Renal pelvis (tissue), 12 donors: ENCODE measurements at places on chromosomes 12 and 14. TPM values are rescaled to one million over a fixed set of nuclear protein-coding genes. Genes with fewer than 3 reads are reported as not detected.

DNA sequence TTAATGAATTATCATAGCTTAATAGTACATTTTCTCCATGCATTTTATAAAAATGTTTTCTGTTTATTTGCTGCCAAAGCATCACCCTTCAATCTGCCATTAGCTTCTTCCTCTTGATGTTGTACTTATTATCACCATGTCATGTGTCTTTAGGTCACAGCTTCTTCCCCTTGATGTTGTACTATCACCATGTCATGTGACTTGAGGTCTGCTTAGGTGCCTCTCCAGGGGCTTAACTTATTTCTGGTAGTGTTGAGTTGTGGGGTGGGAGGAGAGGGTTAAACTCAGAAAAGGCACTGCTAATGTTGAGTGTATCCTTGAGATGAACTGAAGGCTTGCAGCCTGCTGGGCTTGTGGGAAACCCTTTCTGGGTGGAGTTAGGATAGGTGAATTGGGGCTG is 87.8 kb downstream of the DAAM1 start:
- DNase-seq = no peak

NR4A1 gene
- 9.5 TPM for polyA plus RNA-seq

ABCD2 gene
- 0.06 TPM for polyA plus RNA-seq

- peak; percentile 31 for DNase-seq
These were observed 790 bp downstream of the NEDD1 start for GRCh38 chr12:96907671-96908422.

GRCh38 chr12:57154804-57155434 is 7.5 kb upstream of the LRP1-AS start:
- DNase-seq = no peak

GRCh38 chr12:25051656-25052195 is 102.8 kb upstream of the BCAT1 start:
- no peak for DNase-seq

DNA sequence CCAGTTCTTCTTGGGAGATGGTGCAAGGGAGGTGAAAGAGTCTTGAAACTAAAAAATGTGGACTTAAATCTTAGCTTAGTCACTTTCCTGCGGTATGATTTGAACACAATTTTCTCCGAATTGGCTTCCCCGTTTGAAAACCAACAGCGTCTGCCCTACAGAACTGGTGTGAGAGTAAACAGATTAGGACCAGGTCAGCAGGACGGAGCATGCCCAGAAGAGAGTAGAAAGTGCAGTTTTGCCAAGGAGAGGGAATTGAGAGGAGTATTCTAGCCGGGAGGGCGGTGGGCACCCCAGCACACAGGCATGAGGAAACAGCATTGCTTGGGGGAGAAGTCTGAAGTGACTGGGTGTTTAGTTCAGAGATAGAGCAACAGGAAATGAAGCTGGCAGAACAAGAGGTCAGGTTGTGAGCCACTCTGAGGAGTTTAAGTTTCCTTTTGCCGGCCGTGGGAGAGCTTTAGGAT is 927.1 kb downstream of the VRK1 start:
- DNase-seq = peak; percentile 7

SLC4A8 gene
- 4.3 TPM for polyA plus RNA-seq

- DNase-seq = no peak
These were observed 205.7 kb downstream of the DIO2 start for GRCh38 chr14:80005561-80005960.

TM7SF3 gene
- 97.3 TPM for polyA plus RNA-seq

ACVRL1 gene
- 33.6 TPM for polyA plus RNA-seq

POTEG gene
- not detected for polyA plus RNA-seq

GRCh38 chr14:102848830-102849525 is 71.7 kb downstream of the TRAF3 start:
- DNase-seq = no peak

GRCh38 chr14:100575266-100575995 is 11.8 kb downstream of the BEGAIN start:
- no peak for DNase-seq

- DNase-seq = no peak
These were observed 2.9 kb downstream of the RAD52 start for GRCh38 chr12:946631-947030.
